ENCODE measurements at places on chromosomes 16 and 17.

DNA sequence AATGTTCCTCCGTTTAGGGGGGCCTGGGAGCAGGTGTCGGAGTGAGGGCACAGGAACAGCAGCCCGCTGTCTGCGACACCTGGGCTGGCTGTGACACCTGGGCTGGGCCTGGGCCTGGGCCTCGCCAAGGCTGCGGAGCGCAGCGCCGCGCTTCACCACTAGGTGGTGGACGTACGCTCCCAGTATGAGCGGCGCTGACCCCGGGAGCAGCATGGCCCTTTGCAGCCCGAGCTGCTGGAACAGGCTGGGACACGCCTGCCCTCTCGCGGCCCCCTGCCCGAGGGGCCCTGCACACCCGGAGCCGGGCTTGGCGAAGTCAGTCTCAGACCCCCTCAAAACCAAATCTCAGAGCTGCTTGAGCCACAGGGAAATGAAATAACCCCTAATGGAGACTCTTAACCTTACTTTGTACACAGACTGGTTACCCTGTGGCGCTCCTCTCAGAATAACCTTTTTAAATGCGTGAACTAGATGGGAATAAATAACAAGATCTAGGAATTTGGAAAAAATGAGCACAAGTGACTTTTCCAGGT, 38.6 kb upstream of the FA2H start:
- H3K27me3 ChIP-seq: no peaks in the 10 kb centered on the region
- H3K4me1 ChIP-seq: no peaks in the 10 kb centered on the region
- H3K27ac ChIP-seq: no peak overlapping the region
- peak; percentile 60 for DNase-seq
- H3K36me3 ChIP-seq: no peaks in the 10 kb centered on the region
- H3K4me3 ChIP-seq: no peak overlapping the region

DNA sequence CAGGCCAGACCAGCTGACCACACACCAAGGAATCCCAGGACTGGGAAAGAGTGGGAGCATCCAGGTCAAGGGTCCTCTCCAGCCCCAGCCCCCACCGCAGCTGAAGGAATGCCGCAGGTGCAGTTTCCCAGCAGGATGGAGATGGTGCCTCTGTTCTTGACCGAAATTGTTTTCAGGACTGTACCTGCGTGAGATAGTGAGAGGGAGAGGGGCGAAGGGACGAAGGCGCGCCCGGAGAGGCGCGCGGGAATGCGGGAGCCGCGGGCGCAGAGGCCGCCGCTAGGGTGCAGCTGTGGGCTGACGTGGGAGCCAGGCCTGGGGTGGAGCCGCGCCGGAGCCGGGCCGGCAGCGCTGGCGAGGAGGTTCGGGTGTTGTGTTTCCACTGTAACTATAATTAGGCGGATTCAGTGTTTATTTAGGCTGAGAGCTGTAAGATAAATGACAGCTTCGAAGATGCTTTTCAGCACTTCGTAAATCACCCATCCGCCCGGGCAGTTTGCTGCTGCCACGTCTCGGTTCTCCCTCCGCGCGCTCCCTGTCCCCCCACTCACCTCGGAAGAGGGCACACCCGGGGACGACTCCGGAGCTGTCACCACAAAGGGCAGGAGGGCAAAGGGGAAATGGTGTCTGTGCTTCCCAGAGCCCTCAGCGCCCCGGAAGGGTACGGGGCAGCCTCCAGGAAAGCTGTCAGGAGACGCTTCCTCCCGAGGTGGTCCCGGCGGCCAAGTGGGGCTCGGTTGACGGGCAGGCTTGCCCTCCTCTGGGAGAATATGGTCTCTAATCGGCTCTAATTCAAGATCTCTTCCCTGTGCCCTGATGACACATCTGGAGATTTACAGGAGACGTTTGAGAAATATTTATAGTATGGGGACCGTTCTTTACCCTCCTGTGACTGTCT, 38.2 kb downstream of the HOXB1 start:
- peak; percentile 50 for DNase-seq
- H3K36me3 ChIP-seq: no peaks in the 10 kb centered on the region
- no peak overlapping the region for H3K27ac ChIP-seq
- H3K4me3 ChIP-seq: peak overlapping the region; percentile 51
- no peaks in the 10 kb centered on the region for H3K27me3 ChIP-seq

GRCh38 chr16:593406-593805, 3.5 kb downstream of the RAB40C start:
- H3K36me3 ChIP-seq: no peaks in the 10 kb centered on the region
- DNase-seq: peak; percentile 83
- peaks cover 40% of the 10 kb centered on the region for H3K4me1 ChIP-seq
- no peaks in the 10 kb centered on the region for H3K27me3 ChIP-seq
- peak overlapping the region; percentile 76 for H3K27ac ChIP-seq

DNA sequence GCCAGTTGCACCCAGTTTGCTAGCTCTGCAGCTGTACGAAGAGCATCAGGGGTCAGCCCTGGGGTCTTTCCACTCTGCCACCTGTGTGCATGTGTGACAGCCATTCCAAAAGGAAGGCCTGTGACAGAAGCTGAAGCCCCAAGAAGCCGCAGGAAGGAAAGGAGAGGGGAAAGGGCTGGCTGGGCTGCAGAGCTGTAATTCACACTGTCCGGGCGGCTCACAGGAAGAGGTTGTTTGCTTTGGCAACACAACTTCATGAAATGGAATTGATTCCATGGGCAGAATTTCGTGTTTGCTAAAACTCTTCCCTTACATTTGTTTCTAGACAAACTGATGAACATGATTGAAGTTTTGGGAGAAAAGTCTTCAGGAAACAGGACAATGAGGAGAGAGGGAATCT, 14.8 kb downstream of the TMEM204 start:
- no peak overlapping the region for H3K27ac ChIP-seq
- H3K27me3 ChIP-seq: no peaks in the 10 kb centered on the region
- no peaks in the 10 kb centered on the region for H3K36me3 ChIP-seq
- H3K4me3 ChIP-seq: no peak overlapping the region
- no peak for DNase-seq

- no peak overlapping the region for H3K4me3 ChIP-seq
- H3K27me3 ChIP-seq: no peaks in the 10 kb centered on the region
- DNase-seq: no peak
- H3K36me3 ChIP-seq: no peaks in the 10 kb centered on the region
These were observed 22.4 kb upstream of the SCNN1B start for GRCh38 chr16:23279721-23280153.

GRCh38 chr17:29096094-29096493, 53.2 kb downstream of the PIPOX start:
- H3K27ac ChIP-seq: no peak overlapping the region
- peaks cover 11% of the 10 kb centered on the region for H3K4me1 ChIP-seq
- no peaks in the 10 kb centered on the region for H3K27me3 ChIP-seq
- DNase-seq: no peak

GRCh38 chr17:1915889-1916288, 86.1 kb downstream of the RPA1 start:
- H3K36me3 ChIP-seq: no peaks in the 10 kb centered on the region
- no peaks in the 10 kb centered on the region for H3K4me1 ChIP-seq
- H3K4me3 ChIP-seq: no peak overlapping the region
- DNase-seq: no peak

DNA sequence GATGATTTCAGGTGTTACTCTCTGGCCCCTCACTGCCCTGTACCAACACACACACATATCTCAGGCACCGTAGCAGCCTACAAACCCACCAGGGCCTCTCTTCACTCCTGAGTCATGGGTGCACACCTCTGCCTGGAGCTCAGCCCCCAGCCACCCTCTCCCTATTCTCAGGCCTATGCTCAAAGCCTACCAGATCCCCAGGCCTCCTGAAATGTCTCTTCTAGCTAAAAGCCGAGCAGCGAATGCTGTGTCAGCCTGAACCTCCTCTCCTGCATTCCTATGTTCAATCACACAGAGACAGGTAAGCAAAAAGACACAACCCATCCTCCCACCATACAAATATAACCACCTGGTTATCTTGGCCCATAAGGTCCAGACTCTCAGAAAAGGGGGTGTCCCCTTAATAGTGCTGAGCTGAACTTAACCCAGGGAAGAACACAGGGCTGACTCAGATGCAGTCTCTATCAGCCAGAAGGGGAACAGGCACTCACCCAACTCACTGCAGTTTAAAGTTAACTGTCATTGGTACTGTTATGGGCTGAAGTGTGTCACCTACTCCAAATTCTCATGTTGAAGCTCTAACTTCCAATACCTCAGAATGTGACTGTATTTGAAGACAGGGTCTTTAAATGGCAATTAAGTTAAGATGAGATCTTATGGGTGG, 62.0 kb upstream of the TEKT3 start:
- no peaks in the 10 kb centered on the region for H3K36me3 ChIP-seq
- DNase-seq: no peak
- H3K27ac ChIP-seq: no peak overlapping the region
- H3K4me1 ChIP-seq: no peaks in the 10 kb centered on the region
- H3K27me3 ChIP-seq: peaks cover 4% of the 10 kb centered on the region

GRCh38 chr17:64187093-64187895, 57.4 kb upstream of the ERN1 start:
- H3K27ac ChIP-seq: no peak overlapping the region
- no peaks in the 10 kb centered on the region for H3K36me3 ChIP-seq
- no peak overlapping the region for H3K4me3 ChIP-seq
- no peaks in the 10 kb centered on the region for H3K27me3 ChIP-seq
- no peak for DNase-seq

GRCh38 chr17:20234276-20234675, 225.1 kb downstream of the SPECC1 start:
- no peak overlapping the region for H3K4me3 ChIP-seq
- H3K36me3 ChIP-seq: peaks cover 14% of the 10 kb centered on the region
- H3K4me1 ChIP-seq: no peaks in the 10 kb centered on the region
- no peak overlapping the region for H3K27ac ChIP-seq

DNA sequence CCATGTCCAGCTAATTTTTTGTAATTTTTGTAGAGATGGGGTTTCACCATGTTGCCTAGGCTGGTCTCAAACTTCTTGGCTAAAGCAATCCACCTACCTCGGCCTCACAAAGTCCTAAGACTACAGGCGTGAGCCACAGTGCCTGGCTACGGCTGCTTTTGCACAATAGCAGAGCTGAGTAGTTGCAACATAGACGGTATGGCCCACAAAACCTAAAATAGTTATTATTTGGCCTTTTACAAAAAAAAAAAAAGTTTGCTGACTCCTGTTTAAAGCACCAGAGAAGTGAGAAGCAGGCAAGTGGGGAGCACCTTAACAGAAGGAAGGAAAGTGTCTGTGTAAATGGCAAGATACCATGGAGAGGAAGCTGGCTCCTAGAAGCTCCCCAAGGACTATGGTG, 5.3 kb upstream of the HSF5 start:
- H3K4me3 ChIP-seq: no peak overlapping the region
- H3K27me3 ChIP-seq: no peaks in the 10 kb centered on the region
- peaks cover 45% of the 10 kb centered on the region for H3K36me3 ChIP-seq
- no peak for DNase-seq
- H3K4me1 ChIP-seq: peaks cover 16% of the 10 kb centered on the region
- H3K27ac ChIP-seq: no peak overlapping the region

GRCh38 chr16:78105517-78105916, 6.1 kb downstream of the WWOX start:
- H3K27ac ChIP-seq: no peak overlapping the region
- no peak overlapping the region for H3K4me3 ChIP-seq
- H3K36me3 ChIP-seq: no peaks in the 10 kb centered on the region
- no peak for DNase-seq
- peaks cover 3% of the 10 kb centered on the region for H3K4me1 ChIP-seq

DNA sequence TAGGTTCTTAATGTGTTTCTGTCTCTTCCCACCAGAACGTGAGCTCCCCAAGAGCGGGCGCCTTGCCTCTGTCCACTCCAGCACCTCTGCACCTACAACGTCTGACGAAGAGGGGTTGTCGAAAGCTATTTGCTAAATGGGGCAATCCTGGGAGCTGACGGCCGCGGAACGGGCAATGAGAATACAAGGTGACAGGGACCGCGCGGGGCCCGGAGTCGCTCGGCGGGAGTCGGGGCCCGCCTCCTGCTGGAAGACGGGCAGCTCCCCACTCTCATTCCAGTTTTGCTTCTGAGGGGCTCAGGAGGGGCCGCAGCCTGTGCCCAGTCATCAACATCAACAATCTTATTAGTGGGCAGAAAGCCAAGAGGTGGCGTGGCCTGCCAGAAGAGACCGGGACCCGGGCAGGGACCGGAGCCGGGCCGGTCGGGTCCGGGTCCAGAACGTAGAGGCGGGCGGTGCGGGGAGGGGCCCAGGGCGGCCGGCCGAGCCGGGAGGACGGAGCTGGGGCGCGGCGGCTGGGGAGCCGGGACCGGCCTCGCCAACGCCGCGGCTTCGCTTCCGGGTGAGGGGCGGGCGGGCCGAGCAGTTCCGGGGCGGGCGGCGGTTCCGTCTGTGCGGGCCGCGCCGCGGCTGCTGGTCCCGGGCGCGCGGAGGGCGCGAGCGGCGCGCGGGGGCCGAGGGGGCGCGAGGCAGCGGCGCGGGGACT, at the start of gene MOSMO:
MOSMO (plus strand) TSS at position 603 of the 706 bp plus-strand sequence. CDS start 191 bp downstream, outside the sequence.
- peaks cover 26% of the 10 kb centered on the region for H3K4me1 ChIP-seq
- peak within 1 kb of the TSS; percentile 100 for H3K4me3 ChIP-seq
- H3K27me3 ChIP-seq: no peaks in the 10 kb centered on the region
- H3K27ac ChIP-seq: peak within 1 kb of the TSS; percentile 54
- DNase-seq: peak; percentile 66

DNA sequence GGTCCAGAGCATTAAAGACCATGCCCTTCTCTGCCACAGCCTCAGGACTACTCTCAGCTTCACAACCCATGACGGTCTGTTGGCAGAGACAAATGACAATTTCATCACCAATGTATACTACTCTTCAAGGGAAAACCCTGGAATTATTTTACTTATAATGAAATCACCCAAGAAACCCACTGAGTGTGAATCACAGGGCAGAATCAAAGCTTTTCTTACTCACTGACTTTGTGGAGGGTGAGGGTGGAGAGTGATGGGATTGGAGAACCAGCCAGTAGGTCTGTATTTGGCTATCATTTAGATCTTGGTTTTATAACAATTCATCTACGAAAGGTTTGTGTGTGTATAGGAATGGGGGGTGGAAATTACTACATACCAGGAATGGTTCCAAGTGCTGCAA, 442.6 kb downstream of the SHISA9 start:
- H3K36me3 ChIP-seq: no peaks in the 10 kb centered on the region
- H3K4me1 ChIP-seq: no peaks in the 10 kb centered on the region
- no peak overlapping the region for H3K27ac ChIP-seq
- H3K4me3 ChIP-seq: no peak overlapping the region
- no peaks in the 10 kb centered on the region for H3K27me3 ChIP-seq
- DNase-seq: no peak

- H3K4me1 ChIP-seq: no peaks in the 10 kb centered on the region
- H3K36me3 ChIP-seq: no peaks in the 10 kb centered on the region
- H3K27me3 ChIP-seq: no peaks in the 10 kb centered on the region
- H3K27ac ChIP-seq: no peak overlapping the region
- no peak for DNase-seq
- H3K4me3 ChIP-seq: no peak overlapping the region
These were observed 1349.4 kb downstream of the CDH8 start for GRCh38 chr16:60686824-60687223.

DNA sequence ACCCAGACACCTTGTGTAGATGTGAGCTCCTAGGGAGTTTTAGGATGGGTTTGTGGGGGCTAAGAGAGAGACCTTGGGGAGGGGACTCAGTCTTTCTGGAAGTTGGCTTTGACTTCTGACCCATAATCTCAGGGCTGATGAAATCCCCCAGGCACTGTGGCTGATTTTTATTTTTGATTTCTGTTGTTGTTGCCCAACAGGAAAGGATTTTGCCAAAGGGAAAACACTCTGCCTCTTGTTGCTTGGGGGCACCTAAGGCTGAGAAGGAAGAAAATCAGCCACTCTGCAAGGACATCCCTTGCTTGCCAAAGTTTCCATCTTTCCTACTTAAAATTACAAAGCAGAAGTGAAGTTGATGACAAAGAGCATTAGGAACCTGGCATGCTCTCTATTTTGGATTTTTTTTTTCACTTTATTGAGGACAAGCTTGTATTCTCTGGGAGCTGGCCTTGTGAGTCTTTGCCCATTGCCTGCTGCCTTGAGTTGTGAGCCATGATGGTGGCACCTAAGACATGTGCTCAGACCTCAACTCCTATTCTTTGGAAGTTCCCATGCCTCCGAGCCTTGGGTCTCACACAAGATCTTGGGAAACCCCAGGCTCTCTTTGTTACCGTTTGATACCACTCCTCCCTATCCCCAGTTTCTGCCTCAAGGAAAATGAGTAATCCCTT, 3.2 kb upstream of the C1QTNF1 start:
- H3K4me1 ChIP-seq: peaks cover 58% of the 10 kb centered on the region
- H3K4me3 ChIP-seq: no peak overlapping the region
- DNase-seq: no peak
- no peaks in the 10 kb centered on the region for H3K27me3 ChIP-seq
